Globus pallidus (tissue), 1 donor: ENCODE measurements at places on chromosomes 12 and 14.
A peak's percentile ranks its signal among the peaks of the same experiment; 100 is the strongest.

DNA sequence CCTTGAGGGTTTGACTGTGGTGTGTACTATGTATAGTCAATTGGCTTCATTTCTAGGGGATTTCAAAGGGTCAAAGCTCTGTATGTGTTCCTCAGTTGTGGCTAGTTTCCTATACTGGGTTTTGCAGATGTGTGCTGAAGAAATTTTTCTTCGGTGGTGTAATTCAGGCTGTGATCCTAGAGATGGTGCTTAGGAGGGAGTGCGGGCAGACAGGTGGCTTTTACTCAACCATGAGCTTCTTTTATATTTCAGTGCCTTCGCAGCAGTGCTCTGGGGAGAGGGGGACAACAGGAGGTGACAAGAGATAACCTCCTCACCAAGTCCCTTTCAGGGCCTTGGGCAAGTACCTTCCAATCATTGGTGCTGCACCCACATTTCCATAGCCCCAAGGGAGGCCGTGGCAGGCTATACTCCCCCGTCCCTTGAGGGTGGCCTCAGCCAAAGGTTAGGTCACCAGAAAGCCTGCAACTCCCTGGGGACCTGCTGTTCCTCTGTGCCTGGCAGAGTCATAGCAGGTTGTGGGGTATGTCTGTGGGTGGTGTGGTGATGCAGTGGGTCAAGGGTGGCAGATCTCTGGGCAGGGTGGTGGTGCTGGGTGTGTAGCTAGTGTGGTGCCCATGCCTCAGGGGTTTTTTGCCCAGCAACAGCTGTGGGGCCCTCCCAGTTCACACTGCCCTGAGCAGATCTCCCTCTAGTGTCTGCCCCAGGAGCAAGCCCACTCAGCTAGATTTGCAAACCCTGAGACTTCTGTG, 37.0 kb upstream of the TMX1 start:
- no peak for DNase-seq

DNA sequence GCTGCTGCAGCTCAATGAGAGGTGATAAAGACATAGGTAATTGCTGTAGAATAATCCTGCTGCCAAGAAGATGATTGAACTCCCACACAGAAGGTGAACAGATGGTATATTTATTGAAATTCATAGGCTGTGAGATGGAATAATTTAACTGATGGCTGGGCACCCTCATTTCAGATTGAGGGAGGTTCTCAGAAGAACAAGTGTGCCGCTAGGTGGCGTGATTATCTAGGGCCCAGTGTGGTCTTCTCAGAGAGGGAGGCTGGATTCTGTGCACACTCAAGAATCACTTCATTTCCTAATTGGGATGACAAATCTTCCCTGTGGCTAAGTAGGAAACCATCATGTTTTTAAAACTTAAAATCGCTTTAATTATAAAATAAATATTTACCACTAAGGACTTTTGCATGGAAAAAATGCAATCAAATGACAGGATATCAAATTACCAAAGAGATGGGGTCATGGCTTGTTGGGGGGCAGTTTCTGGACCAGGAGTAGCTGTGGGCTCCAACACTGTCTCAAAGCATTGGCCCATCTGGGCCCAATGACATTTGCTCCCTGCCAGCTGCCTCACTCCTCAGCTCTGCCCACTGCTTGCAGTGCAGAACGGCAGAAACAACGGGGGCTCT, 132.3 kb downstream of the SNAPC1 start:
- peak; percentile 26 for DNase-seq

- DNase-seq = no peak
Measured at GRCh38 chr12:2414810-2415567, 362.2 kb downstream of the CACNA1C start.

- DNase-seq = no peak
Measured at GRCh38 chr12:132604668-132605441, 5.5 kb downstream of the LRCOL1 start.

DNA sequence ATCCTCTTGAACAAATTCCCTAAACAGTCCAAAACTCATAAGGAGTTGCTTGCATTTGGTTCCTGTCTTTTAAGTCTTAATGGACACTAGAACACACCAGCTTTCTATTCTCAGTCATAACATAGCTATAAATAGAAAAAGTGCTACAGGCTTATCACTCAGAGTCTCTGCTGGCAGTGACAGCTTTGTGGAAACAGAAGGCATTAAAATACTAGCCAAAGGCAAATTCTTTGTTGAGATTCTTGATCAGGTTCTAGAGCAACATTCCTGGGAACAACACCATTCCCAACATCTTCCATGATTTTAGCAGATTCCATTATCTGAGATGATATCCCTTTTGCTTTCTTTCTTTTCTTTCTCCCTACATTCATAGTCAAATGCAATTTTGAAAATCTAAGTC, 207.7 kb upstream of the PLEKHG7 start:
- DNase-seq = no peak

GRCh38 chr14:92217936-92218335, 96.2 kb downstream of the CPSF2 start:
- DNase-seq = no peak

GRCh38 chr14:20781803-20782202, 735 bp downstream of the RNASE6 start:
- no peak for DNase-seq

DNA sequence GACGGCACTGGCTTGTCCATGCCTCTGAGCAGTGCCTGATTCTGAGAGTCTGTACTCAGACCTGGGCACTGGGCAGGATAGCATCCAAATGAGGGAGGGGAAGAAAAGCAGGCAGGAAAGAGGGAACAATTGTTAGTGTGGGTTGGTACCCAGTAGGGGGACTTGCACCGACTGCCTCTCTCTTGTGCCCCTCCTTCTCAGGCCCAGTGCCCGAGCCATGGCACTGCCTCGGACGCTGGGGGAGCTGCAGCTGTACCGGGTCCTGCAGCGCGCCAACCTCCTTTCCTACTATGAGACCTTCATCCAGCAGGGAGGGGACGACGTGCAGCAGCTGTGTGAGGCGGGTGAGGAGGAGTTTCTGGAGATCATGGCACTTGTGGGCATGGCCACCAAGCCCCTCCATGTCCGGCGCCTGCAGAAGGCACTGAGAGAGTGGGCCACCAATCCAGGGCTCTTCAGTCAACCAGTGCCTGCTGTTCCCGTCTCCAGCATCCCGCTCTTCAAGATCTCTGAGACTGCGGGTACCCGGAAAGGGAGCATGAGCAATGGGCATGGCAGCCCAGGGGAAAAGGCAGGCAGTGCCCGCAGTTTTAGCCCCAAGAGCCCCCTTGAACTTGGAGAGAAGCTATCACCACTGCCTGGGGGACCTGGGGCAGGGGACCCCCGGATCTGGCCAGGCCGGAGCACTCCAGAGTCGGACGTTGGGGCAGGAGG, 2.2 kb downstream of the NAB2 start:
- DNase-seq = peak; percentile 81

DNA sequence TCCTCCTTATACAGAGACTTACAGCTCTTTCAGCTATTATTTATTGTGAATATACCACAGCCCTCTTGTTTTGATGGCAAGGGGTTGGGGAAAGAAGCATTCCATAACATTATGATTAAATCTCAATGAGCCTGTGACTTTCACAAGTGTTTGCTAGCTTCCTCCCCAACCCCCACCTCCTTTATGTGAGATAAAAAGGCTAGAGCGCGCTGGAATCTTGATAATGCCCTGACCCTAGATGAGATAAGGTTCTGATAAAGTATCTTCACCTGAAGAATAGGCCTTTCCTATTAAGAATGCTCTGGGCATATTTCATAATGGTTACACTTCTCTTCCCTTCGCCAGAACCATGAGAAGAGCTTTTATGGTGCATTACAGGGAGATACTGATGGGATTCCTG, 236.8 kb downstream of the CCDC91 start:
- no peak for DNase-seq

DNA sequence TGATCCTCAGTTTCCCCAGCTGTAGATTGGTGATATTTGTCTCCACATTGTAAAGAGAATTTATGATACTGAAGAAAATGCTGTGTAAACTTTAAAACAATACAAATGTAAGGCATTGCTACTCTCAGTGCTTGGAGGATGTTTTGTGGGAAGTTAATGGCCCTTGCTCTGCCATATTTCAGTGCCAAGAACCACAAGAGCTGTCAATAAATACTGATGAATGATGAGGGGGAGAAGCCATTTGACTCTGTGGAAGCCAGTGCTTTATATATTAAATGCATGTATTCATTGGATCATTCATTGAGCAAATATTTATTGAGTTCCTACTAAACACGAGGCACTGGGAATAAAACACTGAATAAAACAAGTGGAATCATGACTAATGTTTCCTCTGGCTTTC, 30.8 kb downstream of the CACNA1C start:
- DNase-seq = no peak

- no peak for DNase-seq
Measured at GRCh38 chr12:67088401-67089118, 180.6 kb upstream of the CAND1 start.

DNA sequence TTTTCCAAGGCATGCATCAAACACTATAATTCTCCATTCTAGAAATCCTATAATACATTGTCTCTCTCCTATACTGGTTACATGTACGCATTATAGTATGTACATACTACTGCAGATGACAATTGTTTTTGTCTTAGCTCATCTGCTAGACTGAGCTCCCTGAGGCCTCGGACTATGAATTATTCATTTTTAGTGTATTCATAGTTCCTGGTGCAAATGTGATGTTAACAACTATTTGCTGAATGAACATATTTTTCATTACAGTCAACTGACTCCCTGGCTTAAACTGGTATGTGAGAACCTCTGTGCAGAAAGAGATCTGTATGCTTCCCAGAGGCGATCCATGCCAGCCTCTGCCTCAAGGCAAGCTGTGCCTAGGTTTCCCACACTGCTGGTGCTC, 91.8 kb upstream of the PARP11 start:
- DNase-seq = no peak

- no peak for DNase-seq
Measured at GRCh38 chr14:103782376-103782775, 65.0 kb downstream of the PPP1R13B start.

GRCh38 chr12:74957231-74957630, 252.4 kb downstream of the KCNC2 start:
- DNase-seq = no peak
